Endothelial cell of umbilical vein (primary cell): ENCODE measurements at places on chromosomes 5 and 9. TPM values are rescaled to one million over a fixed set of nuclear protein-coding genes. Genes with fewer than 3 reads are reported as not detected.

DNA sequence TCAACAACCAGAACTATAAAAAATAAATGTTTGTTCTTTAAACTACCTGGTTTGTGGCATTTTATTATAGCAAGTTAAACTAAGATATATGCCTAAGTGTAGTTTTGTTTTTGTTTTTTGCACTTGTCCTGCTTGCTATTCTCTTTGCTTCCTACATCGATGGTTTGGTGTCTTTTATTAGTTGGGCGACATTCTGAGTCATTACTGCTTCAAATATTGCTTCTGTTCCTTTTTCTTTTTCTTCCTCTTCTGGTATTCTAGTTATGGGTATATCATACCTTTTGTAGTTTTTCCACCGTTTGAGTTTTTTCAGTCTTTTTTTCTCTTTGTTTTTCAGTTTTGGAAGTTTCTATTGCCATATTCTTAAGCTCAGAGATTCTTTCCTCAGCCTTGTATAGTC, 86.9 kb downstream of the MACIR start:
- DNase-seq = no peak

CNTFR gene
- total RNA-seq = not detected in 2 replicates

OSMR gene
- total RNA-seq = 12.8 and 19.7 TPM in 2 replicates

GRCh38 chr5:142080248-142080647, 28.3 kb upstream of the NDFIP1 start:
- no peak for DNase-seq

CD274 gene
- 26.8 and 29.7 TPM in 2 replicates for total RNA-seq

- no peak for DNase-seq
These were observed 29.2 kb downstream of the FBXO4 start for GRCh38 chr5:41954286-41954685.

SIT1 gene
- total RNA-seq = not detected in 2 replicates

GRCh38 chr5:80220245-80220897, 35.5 kb downstream of the SERINC5 start:
- DNase-seq = peak; percentile 30

GRCh38 chr5:56206126-56206910, 26.8 kb downstream of the ANKRD55 start:
- DNase-seq = peak; percentile 80

IL13 gene
- not detected in 2 replicates for total RNA-seq

- peak; percentile 18 for DNase-seq
These were observed 81.7 kb downstream of the ADAMTS19 start for GRCh38 chr5:129541648-129542251.

DNA sequence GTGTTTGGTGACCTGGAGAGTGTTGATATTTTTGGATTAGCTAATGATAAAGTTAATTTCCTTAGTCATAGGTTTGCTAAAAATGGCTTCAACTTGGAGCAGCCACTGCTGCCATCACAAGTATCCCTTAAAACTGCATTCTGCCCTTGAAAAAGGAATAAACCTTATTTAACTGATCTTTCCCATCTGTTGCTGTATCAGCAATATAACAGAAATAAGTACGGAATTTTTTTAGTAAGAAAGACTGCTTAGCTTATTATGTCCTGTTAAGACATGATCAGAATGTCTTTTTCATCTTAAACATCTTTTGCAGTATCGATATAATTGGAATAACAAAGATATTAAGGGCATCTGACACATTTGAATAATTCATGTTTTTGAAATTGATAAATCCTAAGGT, 75.7 kb downstream of the LNPEP start:
- no peak for DNase-seq

DNA sequence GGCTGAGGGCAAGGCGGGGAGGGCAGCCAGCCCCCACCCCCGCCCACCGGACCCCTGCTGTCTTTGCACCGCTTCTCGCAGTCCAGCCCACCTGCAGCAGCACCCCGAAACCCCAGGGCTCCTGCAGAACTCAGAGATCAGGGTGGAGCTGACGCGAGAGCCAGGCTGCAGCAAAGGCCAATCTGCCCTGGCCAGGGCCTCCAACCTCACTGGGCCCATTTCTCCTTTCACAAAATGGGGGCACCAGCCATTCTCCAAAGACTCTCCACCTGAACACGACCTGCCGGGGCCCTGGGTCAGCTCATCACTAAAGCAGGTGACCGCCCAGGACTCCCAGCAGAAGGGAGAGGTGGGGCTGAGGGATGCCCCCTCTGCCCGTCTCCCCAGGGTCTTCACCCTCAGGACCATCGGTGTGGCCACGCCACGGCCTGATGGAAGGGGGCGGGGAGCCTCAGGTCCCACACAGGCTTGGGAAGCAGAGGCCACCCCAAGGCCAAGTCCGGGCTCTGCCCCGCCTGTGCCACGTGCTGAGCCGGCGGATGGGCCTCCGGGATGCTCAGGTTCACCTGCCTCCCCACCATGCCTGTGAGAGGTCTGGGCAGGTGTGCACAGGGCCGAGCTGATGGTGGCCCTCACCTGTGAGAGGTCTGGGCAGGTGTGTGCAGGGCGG, 13.1 kb downstream of the NACC2 start:
- DNase-seq = no peak

DNA sequence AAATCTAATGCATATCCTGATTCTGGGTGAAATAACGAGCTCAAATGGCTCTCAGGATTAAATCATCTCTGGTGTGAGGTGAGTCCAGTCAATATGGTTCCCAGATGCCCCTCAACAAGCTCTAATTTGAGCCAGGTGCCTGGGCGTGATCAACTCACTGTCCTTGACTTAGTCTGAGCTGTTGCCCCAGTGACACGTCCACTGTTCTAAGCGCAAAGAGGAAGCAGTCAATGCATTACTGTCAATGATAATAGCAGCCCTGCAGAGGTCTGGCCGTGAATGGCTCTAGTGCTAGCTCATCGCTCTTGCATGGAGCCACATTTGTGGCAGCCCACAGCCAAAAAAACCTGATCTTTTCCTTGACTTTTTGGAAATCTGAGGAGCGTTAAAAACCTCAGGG, 128.6 kb upstream of the EFNA5 start:
- no peak for DNase-seq

- no peak for DNase-seq
These were observed 33.4 kb upstream of the ADAMTS2 start for GRCh38 chr5:179378441-179379271.

- DNase-seq = no peak
These were observed 104.1 kb downstream of the STRBP start for GRCh38 chr9:123164285-123164684.

DNA sequence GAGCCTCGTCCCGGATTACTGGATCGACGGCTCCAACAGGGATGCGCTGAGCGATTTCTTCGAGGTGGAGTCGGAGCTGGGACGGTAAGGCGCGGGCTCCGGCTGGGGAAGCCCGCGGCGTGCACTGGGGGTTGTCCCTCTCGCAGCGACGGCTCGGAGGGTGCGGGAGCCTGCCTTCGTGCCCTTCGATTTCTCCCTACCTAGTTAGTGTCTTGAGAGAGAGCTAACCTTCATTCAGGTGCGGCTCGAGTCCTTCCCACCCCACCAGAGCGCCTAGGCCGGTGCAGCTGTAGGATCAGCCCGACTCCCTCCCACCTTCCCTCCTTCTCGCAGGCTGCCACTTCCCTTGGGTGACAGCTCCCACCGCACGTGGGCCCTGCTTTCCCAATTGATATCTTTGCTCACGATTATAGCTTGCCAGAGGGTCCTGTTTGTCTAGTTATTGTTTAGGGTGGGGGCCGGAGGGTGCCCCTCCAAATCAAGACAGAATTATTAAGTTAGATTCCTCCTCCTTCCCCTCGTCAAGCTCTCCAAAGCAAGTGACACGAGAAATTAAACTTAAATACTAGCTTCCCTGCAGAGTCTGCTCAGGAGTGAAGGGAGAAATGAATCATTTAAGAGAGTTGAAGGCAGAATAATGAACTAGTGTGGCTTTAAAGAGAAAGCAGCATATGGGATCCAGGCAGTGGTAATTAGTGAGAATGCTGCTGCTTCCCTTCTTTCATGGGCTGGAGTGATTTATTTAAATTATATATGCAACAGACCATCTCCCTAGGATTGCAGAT, 569 bp downstream of the CAMK4 start:
- peak; percentile 7 for DNase-seq

SAXO1 gene
- total RNA-seq = not detected in 2 replicates

TPM2 gene
- total RNA-seq = 257 and 279 TPM in 2 replicates

GRCh38 chr5:45252978-45253377, 443.2 kb downstream of the HCN1 start:
- no peak for DNase-seq

IFNA21 gene
- total RNA-seq = not detected in 2 replicates

DNA sequence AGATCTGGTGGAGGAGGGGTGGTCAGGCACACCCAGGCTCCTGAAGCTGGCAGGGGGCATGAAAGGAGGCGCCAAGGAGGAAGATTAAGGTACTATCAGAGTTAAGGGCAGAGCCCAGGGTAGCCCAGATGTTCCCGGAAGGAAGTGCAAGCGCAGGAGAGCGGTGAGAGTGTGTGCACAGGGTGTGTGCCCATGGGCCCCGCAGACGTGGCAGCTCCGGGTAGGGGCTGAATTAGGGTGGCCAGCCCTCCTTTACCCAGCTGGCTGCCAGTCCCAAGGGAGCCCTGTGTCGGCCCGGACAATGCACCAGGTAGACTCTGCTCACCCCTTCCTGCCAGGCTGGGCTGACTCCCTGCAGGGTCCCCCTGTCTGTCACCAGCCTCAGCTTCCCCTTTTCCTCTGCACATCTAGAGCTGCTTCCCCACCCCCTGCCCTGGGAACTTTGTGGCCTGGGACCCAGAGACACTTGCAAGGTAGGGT, at the start of gene SMIM33:
Gene SMIM33, plus strand, starts transcription at position 184 of the 480 bp plus-strand sequence. Its CDS starts 118 bp downstream, at position 302.
- DNase-seq = no peak

UBE2B gene
- total RNA-seq = 109 and 110 TPM in 2 replicates

DNA sequence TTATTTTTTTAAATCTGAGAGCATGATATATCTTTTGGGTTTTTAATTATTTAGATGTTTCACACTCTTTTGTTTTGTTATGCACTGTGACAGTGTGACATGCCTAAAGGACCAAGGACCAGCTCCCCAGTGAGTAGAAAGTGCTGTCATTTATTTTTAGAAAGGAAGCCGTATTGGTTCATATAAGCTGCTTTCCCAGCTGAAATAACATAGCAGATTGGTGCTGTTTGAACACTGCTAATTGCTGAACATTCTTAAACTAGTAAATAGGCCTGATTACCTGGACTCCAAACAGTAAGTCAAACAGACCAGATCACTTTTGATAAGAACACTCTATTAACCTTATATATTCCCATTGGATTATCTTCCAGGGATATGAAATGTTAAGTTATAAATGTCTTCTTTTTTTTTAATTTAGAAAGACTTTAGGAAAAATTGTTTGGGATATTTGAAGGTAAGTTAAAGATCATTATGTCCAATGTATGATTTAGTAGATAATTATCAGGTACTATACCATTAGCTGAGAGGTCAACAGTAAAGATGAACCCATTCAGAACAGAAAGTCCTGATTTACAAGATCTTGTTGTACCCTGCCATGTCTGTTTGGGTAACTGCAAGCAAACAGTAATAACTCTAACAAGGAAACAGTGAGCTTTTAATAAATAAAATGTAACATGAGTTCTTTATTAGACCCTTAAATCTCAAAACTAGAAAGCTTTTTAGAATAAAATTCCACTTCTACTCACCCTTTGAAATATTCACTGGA, 27.8 kb upstream of the ELL2 start:
- DNase-seq = peak; percentile 41

DNA sequence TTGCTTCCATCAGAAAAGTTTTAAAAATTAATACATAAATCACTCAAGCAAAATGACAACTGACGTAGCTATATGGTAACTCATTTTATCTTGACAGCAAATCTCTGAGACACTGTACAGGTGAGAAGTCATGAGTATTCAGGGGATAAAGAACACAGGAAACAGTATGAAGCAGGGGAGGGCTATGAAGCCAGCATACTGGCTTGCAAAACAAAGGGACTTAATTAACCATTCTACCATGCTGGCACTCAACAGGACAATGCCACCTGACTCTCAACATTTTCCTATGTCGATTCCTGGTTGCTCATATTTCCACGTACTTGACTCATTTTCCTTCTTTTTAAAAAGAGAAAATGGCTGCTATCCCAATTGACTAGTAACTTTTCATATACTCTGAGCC, 151.4 kb upstream of the RETREG1 start:
- no peak for DNase-seq

GRCh38 chr9:16312116-16312515, 558.4 kb downstream of the BNC2 start:
- DNase-seq = no peak

POU5F2 gene
- total RNA-seq = 1.2 TPM in 2 replicates

GRCh38 chr9:90002397-90003271, 397.8 kb downstream of the GADD45G start:
- no peak for DNase-seq

DNA sequence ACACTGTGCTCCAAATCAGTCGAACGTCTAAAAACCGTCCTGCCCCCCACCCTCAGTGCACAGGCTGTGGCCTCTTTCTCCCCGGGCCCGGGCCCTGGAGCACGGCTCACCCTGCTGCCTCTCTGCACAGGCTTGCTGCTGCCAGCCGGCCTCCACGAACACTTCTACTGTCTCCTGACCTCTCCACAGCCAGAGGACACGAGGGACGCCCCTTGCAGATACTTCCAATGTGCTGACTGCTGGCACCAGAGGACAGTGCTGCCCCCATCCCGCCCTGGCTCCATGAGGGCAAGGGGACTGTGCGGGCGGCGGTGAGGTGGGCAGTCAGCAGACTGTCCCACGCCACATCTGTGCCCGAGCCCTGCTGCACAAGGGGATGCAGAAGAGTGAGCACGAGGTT, 174.8 kb downstream of the COL23A1 start:
- no peak for DNase-seq

DNA sequence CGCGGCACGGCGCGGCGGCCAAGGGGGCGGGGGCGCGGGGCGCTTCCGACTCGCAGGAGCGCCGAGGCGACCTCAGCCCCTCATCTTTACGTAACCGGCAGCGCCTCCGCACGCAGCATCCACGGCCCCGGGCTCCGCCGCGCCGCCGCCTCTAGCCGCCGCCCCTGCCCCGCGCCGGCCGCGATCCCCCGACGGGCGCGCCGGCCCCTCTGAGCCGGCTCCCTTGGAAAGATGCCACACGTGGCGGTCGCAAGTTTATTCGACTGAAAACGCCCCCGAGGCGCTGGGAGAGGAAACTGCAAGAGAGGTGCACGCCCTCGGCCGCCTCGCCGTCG, 1.0 kb downstream of the KLF9 start:
- no peak for DNase-seq

- DNase-seq = no peak
These were observed 29.5 kb upstream of the SMAD5 start for GRCh38 chr5:136103118-136103517.

FOXD4 gene
- 0.35 and 0.42 TPM in 2 replicates for total RNA-seq

HRCT1 gene
- total RNA-seq = 1.2 and 5.2 TPM in 2 replicates

DNA sequence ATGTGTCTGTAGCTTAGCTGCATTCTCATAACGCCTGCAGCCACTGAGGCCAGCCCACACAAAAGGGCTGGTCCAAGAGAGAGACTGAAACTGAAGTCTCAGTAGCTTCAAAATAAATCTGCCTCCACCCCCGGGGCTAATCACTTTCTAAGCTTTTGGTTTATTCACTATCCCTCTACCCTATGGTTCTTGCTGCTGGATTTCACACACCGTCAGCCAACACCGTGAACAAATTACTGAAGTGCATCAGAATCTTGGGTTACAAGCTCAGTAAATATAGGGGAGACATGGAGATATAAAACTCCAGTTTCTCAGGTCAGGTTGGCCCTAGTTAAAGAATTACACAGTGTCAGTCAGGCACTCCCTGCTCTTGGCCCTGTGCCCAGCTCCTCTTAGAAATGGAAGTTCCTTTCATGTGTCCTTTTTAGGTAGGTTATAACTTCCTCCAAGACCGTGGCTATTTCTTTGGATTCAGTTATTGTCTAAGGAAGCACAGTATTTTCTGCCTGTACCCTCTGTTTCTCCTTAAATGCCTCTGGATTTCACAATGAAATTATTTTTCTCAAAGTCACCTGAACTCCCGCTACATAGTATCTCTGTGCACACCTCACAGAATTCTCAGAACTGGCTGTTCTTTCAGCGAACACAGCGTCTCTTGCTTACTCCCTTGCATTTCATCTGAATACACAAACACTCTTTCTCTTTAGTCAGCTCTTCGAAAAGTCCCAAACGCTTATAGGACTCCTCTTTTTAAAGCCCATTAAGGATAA, 112.5 kb downstream of the FAM174A start:
- DNase-seq = peak; percentile 6
